ENCODE measurements at places on chromosomes 16 and 17.
A peak's percentile ranks its signal among the peaks of the same experiment; 100 is the strongest.

GRCh38 chr16:1884155-1884760 lies 12.3 kb upstream of the MEIOB start:
- no peak for DNase-seq

DNA sequence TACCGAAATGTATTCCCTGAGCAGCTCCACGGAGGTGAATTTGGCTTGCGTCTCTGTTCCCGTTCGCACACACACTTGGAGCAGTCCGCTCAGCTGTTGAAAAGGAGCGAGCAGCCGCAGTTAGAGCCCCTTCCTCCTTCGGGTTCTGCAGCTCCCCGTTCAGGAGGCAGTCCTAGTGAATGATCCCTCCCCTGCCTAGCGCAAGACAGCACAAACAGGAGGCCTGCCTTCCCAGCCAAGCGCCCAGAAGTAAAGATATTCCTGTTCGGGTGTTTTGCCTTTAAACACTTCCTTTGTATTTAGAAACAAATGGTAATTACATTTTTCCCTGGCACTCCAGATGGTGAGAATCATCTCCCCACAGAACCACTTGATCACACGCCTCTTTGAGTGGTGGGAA lies 64.7 kb downstream of the ABCC12 start:
- no peak for DNase-seq

DNA sequence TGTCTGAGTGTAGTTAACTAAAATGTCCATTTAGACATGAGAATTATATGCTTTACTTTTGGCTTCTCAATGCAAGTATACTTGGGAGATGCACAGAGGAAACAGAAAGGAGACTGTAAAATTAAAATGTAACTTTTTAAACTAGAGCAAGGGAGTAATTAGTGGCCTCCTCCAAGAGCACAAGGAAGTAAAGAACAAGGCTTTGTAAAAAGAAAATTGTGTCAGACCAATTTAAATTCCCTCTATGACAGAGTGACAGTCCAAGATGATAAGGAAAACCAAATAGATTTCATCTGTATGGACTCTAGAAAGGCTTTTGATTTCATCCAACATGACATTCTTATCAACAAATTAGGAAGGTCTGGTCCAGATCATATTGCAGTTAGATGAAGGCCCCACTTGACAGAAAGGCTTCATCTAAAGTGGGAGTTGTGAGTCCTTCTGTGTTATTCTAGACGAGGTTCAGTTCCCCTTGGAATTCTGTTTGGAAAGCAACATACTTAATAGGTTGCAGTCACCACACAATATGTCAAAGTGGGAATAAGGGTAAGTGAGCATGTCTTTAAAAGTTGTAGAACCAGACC lies 6.5 kb upstream of the CAPNS2 start:
- DNase-seq: no peak

DNA sequence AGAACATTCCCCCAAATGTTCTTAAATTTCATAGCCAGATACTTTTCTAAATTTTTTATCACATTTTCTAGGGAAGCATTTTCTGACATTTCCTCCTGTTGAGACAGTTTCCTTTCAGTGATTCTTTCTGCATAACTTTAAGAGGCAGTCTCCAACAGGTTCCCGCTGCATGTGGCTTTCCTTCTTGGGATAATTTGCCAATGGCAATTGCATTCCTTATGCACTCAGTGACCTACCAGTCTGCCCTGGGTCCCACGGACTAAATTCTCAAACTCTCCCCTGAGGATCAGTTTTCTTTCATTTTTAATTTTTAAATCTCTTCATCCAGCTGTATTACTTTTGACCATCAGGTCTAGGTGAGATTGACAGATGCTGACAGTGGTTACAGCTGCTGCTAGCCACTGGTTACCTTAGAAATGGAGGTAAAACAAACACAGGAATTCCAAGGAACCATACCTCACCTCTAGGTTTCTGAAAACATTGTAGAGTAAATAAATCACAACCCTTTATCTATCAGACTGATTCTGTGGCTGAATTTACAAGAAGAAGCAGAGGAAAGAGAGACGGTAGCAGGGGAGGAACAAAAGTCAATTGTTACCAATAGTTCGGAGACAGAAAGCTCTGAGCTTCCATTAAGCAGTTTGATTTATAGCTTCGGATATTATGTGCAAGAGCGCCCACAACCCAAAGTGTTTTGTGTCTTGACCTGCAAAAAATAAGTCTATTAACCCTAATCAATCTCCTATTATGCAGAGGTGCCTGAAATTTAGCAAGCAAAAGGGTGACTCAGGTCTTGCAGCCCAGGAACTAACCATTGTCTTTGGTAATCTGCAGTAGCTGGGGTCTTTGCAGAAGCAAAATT lies 216.0 kb downstream of the PMP22 start:
- DNase-seq: no peak

- DNase-seq: no peak
Observed at GRCh38 chr17:37295888-37296287, 79.9 kb upstream of the C17orf78 start.

GRCh38 chr17:65584604-65585521 lies 23.4 kb upstream of the AXIN2 start:
- DNase-seq: peak; percentile 42

All from left ventricle myocardium inferior (tissue), 1 donor.